A549 treated with Hydrocortisone at 1 μM for 4 hours (cell line): ENCODE measurements at places on chromosomes 4 and X. TPM values are rescaled to one million over a fixed set of nuclear protein-coding genes. Genes with fewer than 3 reads are reported as not detected.

Gene CXorf65
- total RNA-seq, result not detected in 5 replicates

Gene SPANXN1
- total RNA-seq, result not detected in 5 replicates

Gene UCP1
- total RNA-seq, result not detected in 5 replicates

Gene DSPP
- total RNA-seq, result not detected in 5 replicates

Gene CLCN4
- 3.6 to 5.9 TPM (median 4.3 TPM) in 5 replicates for total RNA-seq

Gene OTUD6A
- not detected in 5 replicates for total RNA-seq

Gene ATRX
- total RNA-seq, result 11.2 to 26.0 TPM (median 18.0 TPM) in 5 replicates

Gene KCNE5
- 0.09 to 0.20 TPM (median 0.13 TPM) in 3 of 5 replicates, not detected in the others for total RNA-seq

Gene PABPC4L
- 0.02 to 0.14 TPM (median 0.07 TPM) in 5 replicates for total RNA-seq

Gene CAPN6
- total RNA-seq, result not detected in 5 replicates

Gene LONRF3
- total RNA-seq, result 3.0 to 3.6 TPM (median 3.4 TPM) in 5 replicates

Gene VEGFD
- total RNA-seq, result 0.10 to 0.41 TPM (median 0.26 TPM) in 5 replicates

Gene CABS1
- total RNA-seq, result not detected in 5 replicates

Gene MAGEB2
- total RNA-seq, result not detected in 5 replicates

Gene COX7B
- total RNA-seq, result 553 to 616 TPM (median 586 TPM) in 5 replicates

Gene OPHN1
- total RNA-seq, result 1.4 to 2.4 TPM (median 1.6 TPM) in 5 replicates

Gene SPATA4
- total RNA-seq, result 0.13 to 0.29 TPM (median 0.22 TPM) in 5 replicates

Gene UGT8
- total RNA-seq, result 0.06 to 0.24 TPM (median 0.12 TPM) in 5 replicates

Gene CRMP1
- total RNA-seq, result 3.6 to 4.4 TPM (median 4.3 TPM) in 5 replicates

Gene SGMS2
- total RNA-seq, result 19.0 to 29.3 TPM (median 27.8 TPM) in 5 replicates

Gene PNMA6F
- 0.02 TPM in 1 of 5 replicates, not detected in the others for total RNA-seq

Gene MAGEC1
- total RNA-seq, result 0.02 to 0.05 TPM (median 0.02 TPM) in 3 of 5 replicates, not detected in the others

Gene RENBP
- total RNA-seq, result 0.10 to 0.36 TPM (median 0.18 TPM) in 4 of 5 replicates, not detected in the other

Gene NEUROG2
- total RNA-seq, result 0.05 to 0.06 TPM in 2 of 5 replicates, not detected in the others

Gene MYL5
- total RNA-seq, result 8.3 to 14.6 TPM (median 12.6 TPM) in 5 replicates

Gene CHRNA9
- total RNA-seq, result 1.00 to 1.5 TPM (median 1.4 TPM) in 5 replicates

Gene MAGEC2
- total RNA-seq, result not detected in 5 replicates

Gene SOWAHD
- total RNA-seq, result 0.10 to 0.14 TPM in 2 of 5 replicates, not detected in the others

Gene PFKFB1
- 0.06 to 0.14 TPM (median 0.09 TPM) in 4 of 5 replicates, not detected in the other for total RNA-seq

Gene SATL1
- not detected in 5 replicates for total RNA-seq

Gene ARHGAP36
- not detected in 5 replicates for total RNA-seq

Gene NAA11
- total RNA-seq, result not detected in 5 replicates
